Heart left ventricle (tissue), 16 donors: ENCODE measurements at places on chromosomes 1 and 21. TPM values are rescaled to one million over a fixed set of nuclear protein-coding genes. Genes with fewer than 3 reads are reported as not detected.
A peak's percentile ranks its signal among the peaks of the same experiment; 100 is the strongest.

TUFT1 gene
- 5.0 TPM for polyA plus RNA-seq

HSPB7 gene
- polyA plus RNA-seq, result 7,048 TPM

DNA sequence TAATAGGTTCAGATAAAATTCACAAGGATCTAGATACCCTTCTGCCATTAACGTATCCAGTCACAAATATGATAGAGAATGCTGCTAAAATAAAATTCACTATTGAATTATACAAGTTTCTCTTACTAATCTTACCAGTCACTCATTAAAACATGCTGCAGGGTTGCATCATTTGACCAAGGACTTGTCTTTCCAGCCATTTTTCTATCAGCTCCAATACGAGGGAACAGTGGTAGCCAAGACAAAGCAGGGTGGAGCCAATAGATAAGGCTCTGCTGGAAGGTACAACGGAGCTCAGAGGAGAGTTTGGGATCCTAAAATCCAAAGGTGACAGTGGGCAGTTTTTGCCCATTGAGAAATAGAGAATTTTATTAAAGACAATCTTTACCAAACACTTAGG is 4.0 kb downstream of the DONSON start:
- DNase-seq, result no peak

GRCh38 chr1:206560007-206560716 is 52.1 kb downstream of the EIF2D start:
- DNase-seq, result peak; percentile 50

- DNase-seq, result no peak
Observed at GRCh38 chr1:33944846-33945245, 81.0 kb downstream of the HMGB4 start.
